ENCODE measurements at places on chromosomes 2 and 18.

- no peak for DNase-seq
These were observed 57.3 kb upstream of the ALPP start for GRCh38 chr2:232321156-232321816.

DNA sequence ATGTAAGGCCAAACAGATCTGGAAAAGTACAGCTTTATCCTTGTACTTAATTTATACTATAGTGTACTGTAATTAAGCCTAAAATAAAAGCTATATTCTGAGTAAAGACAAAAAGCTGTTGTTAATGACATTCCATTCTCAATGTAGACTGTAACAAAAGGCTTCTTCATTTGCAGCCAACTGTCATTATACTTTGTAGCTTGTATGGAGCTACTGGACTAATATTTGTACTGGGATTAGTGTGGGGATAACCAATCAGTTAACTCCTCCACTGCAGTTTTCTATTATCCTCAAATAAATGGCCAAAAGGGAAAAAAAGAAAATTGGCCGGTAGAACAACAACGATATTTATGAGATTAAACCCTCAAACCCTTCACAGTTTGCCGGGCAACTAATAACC lies 66.5 kb downstream of the STK39 start:
- DNase-seq: no peak

GRCh38 chr2:128236491-128237035 lies 82.1 kb downstream of the HS6ST1 start:
- DNase-seq: peak; percentile 71

GRCh38 chr2:9690252-9690651 lies 59.5 kb upstream of the YWHAQ start:
- peak; percentile 78 for DNase-seq

DNA sequence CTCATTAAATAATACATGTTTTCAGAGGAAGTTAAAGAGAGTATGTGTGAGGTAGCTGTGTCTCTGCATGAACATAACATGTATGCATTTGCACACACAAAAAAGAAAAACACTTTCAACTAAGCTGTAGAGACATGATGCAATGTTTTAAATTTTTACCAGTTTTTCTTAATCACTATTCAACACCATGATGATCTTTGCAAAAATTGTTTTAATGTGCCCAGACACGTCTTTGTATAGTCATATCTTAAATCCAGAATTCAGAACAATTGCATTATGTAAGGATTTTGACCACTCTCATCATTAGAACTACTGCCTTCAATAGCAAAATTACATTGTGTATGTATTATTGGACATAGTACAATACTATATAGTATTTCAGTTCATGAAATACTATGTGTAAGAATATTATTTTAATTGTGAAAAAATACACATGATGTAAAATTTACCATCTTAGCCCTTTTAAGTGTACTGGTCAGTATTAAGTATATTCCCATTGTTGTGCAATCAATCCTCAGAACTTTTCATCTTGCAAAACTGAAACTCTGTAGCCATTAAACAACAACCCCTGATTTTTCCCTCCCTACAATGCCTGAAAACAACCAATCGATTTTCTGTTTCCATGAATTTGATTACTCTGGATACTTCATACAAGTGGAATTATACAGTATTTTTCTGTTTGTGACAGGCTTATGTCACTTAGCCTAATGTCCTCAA lies 104.5 kb upstream of the ACVR2A start:
- DNase-seq: no peak

GRCh38 chr18:11005528-11005927 lies 143.8 kb downstream of the PIEZO2 start:
- no peak for DNase-seq

DNA sequence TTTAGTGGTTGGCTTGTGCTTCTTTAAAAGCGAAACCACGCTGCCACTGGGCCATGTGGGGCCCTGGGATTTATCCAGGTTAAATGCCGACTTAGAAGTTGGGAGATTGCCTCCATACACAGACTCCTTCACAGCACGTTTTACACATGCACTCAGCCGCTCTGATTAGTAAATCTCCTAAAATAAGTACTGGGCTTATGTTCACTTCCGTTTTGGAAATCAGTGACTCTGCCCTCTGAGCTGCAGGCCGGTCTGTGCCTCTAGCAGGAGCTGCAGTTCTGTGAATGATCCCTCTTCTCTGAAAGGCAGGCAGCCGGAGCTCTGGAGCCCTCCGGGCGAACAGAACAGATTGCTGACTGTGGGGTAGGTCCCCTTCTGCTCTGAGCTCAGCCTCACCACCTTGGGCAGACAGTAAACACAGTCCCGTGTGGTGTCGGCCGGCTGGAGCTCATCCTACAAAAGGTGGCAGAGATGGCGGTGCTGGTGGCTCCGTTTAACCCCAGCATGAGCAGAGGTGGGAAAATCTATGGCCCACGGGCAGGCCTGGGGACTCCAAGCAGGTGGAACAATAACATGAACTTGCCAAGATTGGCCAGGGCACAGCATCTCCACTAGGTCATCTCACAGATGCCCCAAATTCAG lies 9.8 kb upstream of the RAB17 start:
- DNase-seq: peak; percentile 73

DNA sequence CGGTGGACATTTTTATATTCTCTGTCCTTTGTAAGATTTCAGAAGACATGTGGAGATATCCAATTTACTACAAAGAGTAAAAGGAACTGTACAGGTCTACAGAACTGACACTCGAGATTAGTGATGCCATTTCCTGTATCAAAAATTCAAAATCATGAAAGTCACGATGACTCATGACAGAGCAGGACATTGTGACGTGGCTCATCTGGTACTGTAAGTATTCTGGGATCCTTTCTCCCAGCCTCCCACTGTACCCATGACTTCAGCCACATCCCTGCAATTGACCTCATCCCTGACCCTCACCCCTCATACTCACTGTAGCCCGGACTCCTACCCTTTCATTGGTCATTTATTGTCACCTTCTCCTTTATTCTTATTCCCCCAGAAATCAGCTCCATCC lies 736.5 kb downstream of the EPHA4 start:
- DNase-seq: peak; percentile 6

- no peak for DNase-seq
These were observed 121.0 kb upstream of the NOL4 start for GRCh38 chr18:34345738-34346137.

Measured in adipocyte (in vitro differentiated cells).